GM13977 (cell line): ENCODE measurements at places on chromosomes 13 and 19.

- no peak for DNase-seq
Observed at GRCh38 chr19:38784224-38784623, 4.8 kb upstream of the LGALS7B start.

- DNase-seq: no peak
Observed at GRCh38 chr19:38285567-38285966, 18.5 kb upstream of the C19orf33 start.

DNA sequence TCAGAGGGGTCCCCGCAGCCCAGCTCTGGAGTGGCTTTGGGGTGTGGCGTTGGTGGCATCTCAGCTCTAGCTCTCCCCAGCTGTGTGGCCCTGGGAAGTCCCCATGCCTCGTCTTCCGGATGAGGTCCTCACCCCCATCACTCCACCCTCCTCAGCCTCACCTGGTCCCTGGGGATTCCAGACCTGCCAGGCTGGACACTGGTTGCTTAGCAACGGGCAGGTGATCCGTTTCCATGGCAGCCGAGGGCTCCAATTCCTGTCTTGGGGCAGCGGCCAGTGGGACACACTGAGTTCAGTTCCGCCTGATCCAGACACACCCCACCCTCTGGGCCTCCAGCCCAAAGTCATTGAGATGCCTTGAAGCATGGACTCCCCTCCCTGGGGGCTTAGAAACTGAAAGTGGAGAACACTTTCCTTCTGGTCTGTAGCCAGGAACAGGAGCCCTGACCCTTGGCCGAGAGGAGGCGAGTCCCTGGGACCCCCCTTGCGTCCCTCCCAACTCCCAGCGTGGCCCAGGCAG is 7.7 kb upstream of the MISP start:
- no peak for DNase-seq

GRCh38 chr19:35483089-35483488 is 7.2 kb downstream of the KRTDAP start:
- DNase-seq: no peak

DNA sequence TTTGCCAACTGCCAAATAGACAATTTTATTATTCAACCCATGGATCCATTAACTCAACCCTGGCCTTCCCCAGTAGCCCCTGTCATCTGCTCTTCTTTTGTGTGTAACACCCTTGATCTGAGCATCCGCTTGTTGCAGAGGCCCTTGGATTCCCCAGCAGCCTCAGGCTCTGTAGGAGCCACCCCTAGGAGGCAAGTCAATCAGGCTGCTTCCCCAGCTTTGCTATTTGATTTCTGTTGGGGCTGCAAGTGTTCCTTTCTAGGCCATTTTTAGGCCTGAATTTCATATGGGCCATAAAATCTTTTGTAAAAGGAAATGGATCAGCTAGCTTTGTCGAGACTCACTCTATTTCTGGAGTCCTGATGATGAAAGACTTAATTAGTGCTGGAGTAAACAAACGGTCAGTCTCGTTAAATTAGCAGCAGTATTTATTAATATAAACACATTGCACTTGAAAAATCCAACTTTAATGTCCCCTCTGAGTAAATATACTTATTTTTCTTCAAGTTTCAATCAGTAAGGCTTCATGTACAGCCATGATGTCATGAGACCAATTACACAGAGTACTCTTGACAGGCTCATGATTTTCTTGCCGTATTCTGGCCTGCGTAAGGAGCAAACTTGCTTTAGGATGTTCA is 105.3 kb downstream of the RGCC start:
- no peak for DNase-seq

GRCh38 chr13:112928972-112929782 is 39.8 kb upstream of the MCF2L start:
- no peak for DNase-seq
